ENCODE measurements at places on chromosomes 5 and 9. TPM values are rescaled to one million over a fixed set of nuclear protein-coding genes. Genes with fewer than 3 reads are reported as not detected.

- no peak for DNase-seq
Observed at GRCh38 chr9:137014776-137015539, 13.1 kb downstream of the ABCA2 start.

Gene PCDHGB6
- 5.9 TPM for total RNA-seq

GRCh38 chr5:144139586-144139985 lies 30.9 kb downstream of the YIPF5 start:
- DNase-seq: no peak

GRCh38 chr5:73321757-73322436 lies 126.7 kb downstream of the FOXD1 start:
- no peak for DNase-seq

DNA sequence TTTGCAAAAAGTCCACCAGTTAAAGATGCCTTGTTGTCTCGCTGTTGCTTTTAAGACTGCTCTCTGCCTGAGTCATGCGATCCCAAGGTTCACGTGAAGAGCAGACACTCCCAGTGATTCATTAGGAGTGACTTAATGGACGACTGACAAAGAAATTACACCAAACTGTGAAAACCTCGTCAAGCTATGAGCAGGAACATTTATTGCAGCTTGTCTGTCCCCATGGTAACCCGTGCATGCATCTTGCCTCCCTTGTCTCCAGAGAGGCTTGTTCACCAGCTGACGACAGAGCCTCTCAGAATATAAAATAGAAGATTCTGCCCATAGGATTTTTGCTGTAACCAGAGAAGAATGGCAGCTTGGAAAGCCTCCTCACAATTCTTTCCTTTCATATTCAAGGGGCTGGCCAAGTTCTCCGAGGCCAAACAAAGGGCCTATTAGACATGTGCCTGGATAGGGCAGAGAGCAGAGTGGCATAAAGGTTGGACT lies 352.7 kb downstream of the SPOCK1 start:
- DNase-seq: no peak

- DNase-seq: no peak
Observed at GRCh38 chr5:72268753-72269410, 51.2 kb downstream of the MRPS27 start.

GRCh38 chr9:22036866-22037626 lies 27.9 kb upstream of the CDKN2B start:
- no peak for DNase-seq

Gene ARHGEF39
- total RNA-seq: 0.22 TPM

DNA sequence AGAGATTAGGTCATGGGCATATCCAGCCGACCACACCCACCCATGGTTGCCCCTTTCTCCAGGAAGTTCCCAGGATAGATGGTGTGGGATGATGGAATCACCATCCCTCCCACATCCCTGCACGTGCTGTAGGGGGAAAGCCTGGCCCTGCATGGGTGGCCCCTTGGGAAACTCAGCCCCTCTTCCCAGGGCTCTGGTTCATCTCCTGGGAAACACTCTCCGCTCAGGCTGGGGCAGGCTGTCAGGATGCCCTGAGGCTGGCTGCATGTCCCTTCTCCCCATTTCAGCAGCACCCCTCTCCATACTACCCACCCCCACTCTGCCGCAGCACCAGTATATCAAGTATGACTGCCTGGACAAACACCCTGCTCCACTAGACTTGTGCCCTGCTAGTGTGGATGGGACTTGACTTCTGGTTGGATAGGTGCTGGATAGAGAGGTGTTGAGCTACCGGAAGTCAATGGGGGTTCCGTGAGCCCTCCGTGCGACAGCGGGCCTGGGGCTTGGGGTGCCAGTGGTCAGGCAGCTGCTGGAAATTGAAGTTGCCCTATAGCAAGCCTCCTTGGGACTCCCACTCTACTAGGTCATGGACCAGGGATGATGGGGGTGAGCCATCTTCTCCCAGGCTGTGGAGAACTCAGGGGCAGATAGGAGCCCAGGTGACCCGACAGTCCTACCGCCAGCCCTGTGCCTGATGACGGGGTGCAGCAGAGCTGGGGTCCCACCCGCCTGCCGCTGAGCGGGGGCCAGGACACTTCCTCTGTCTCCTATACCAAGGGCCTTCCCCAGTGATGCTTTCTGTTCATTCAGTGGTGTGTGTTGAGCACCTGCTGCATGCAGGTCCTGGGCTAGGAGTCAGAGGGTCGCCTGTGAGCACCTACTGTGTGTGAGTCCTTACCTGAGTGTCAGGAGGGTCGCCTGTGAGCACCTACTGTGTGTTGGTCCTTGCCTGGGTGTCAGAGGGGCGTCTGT lies 69.4 kb upstream of the COL5A1 start:
- DNase-seq: no peak

GRCh38 chr5:84272771-84273516 lies 111.7 kb downstream of the EDIL3 start:
- DNase-seq: no peak

Gene CTXN3
- not detected for total RNA-seq

GRCh38 chr5:104353371-104353770 lies 790.8 kb upstream of the NUDT12 start:
- DNase-seq: no peak

GRCh38 chr5:14588145-14588544 lies 6.6 kb downstream of the OTULINL start:
- no peak for DNase-seq

Gene SLC36A3
- total RNA-seq: not detected

Gene PAX5
- total RNA-seq: not detected

DNA sequence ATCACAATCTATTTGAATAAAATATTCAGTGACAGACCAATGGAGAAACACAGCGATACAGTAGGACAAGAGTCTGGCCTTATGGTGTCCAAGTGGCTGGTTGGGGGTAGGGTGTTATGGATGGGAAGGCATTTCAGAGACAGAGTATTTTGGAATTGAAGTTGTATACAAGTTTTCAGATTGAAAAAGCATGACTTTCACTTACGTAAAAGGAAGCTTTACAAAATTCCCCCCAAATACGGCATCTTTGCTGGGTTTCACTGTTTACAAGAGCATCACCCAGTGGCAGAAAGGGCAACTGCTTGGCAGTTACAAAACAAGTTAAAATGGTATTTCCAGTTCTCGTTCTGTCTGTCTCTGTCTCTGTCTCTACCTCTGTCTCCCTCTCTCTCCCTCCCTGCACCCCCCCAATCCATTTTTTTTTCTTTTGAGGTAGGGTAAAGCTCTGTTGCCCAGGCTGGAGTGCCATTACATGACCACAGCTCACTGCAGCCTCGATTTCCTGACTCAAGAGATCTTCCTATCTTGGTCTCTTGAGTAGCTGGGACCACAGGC lies 86.2 kb downstream of the PTPN3 start:
- DNase-seq: no peak

DNA sequence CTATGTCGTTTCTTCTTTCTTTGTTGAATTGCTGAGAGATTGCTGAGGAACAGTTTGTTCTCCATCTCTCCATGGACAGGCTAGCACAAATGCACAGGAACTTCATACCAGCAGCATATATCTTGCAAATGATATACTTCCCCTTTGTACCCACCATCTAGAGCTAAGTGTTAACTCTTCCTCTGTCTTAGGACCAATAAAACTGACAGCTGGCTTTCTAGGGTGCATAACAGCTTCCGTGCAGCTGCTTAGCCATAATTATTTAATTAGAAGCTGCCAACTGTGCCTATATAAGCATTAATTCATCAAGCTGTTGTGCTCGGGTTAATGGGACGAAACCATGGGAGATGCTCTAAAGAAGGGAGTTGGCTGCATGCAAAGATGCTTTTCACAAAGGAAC lies 38.7 kb downstream of the KCTD16 start:
- no peak for DNase-seq

DNA sequence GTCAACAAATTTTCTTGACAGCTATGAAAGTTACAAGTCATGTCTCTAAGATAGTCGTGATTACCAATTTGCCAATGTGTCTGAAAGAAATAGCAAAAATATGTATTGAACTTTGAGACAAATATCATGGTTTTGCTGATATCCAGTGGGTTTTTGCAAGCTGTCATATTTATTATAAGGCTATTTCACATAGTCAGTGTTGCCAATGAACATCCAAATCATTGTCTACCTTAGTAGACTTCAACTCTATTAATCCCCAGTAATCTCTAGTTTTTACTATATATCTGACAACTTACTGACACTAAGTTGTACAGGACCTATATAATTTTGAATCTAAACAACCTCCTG lies 203.2 kb downstream of the TSSK1B start:
- DNase-seq: no peak

GRCh38 chr5:35657877-35658276 lies 40.2 kb downstream of the SPEF2 start:
- no peak for DNase-seq

DNA sequence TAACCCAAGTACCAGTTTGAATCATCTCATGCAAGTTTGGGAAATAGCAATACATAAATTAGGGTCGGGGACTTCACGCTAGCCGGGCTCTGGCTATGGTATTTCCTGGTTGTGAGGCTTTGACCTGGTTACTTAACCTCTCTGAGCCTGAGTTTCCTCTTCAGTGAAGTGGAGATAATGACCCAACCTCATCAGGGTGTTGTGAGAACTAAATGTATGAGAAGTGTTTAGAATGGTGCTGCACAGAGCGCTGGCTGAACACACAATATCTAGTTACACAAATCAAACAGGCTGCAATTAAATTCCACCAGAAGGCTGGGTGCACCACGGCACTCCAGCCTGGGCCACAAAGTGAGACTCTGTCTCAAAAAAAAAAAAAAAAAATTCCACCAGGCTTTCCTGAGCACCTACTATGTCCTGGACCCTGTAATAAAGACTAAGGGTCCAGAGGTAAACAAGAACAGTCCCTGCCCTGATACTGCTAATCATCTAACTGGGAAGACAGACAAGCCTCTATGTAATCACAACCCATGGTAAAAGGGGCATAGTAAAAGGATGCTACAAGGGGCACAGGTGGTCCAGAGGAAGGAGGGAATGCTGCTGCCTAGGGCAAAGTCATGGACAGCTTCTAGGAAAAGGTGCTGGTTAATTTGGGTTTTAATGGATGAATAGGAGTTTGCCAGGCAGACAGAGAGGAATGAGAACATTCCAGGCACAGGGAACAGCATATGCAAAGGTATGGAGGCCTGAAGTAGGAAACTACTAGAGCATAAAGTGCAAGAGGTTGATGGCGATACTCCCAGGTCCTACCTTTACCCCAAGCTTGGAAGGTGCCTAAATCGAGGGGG lies 27.7 kb downstream of the DUSP1 start:
- DNase-seq: no peak

DNA sequence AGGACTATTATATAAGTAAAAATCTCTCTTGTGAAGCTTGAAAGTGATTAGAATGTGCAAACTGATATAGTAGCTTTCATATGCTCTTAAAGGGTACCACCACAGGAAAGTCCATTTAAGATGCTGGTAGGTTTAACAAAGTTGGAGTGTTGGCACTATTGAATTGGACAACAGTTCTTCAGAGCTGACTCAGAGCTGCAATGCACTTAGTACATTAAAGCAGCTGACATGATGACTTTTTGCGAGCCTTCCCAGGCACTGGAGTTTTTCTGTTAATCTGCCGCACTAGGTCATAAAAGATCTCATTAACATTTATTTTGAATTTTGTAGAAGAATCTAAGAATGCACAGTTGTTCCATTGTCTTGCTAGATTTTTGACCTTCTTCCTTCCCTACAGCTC lies 243.8 kb downstream of the ADAMTSL1 start:
- DNase-seq: no peak
